ENCODE measurements at places on chromosomes 1 and 21. TPM values are rescaled to one million over a fixed set of nuclear protein-coding genes. Genes with fewer than 3 reads are reported as not detected.

DNA sequence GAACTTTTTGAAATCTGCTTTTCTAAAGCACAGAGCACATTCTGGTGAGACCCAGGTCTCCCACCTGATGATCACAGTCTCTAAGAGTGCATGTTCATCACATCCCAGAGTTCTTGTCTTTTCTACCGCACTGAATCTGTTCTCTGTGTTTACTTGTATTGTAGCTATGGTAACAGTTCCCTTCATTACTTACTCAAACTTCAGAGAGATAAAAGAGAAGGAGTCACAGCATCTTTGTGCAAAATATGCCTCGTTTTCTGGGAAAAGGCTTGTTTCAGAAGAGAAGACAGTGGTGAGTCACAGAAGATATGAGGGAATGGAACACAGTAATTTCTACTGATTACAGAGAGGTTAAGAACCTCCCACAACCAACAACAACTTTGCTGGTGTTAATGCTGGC lies 580.6 kb downstream of the PLA2G4A start:
- H3K36me3 ChIP-seq, result no peaks in the 10 kb centered on the region
- H3K4me3 ChIP-seq, result no peak overlapping the region
- no peak for DNase-seq
- no peak overlapping the region for H3K27ac ChIP-seq

DNA sequence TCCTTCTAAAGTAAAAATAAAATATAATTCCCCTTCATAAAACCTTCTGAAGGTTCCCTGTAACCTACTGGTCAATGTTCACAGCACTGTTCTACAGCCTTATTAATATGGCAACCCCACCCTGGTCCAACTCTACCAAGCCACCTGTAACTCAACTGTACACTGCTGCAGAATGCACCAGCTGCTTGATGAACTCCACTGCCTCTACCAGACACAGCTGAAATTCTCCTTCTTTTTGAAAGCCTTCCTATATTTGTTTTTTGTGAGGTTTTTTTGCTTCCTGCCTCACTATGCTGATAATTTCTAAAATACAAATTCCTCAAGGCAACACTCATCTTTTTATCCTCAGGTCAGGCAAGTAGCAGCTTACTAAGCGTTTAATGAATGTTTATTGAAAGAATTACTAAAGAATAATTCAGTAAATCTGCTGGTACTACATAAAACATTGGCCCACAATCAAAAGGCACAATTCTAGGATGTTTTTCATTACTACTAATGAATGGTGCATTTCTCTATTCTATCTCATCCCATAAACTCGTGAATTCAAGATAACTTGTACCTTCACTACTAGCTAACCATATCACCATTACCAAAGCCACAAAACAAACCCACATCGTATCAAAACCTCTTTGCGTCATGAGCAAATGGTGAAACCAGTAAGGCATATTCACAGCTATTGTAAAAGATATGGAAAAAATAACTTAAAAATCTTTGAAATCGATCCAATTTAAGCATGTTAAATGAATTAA lies 2.4 kb downstream of the SSX2IP start:
- no peak for DNase-seq
- H3K27ac ChIP-seq, result no peak overlapping the region
- peaks cover 36% of the 10 kb centered on the region for H3K4me1 ChIP-seq
- H3K4me3 ChIP-seq, result no peak overlapping the region

GRCh38 chr1:33241866-33242265 lies 14.4 kb upstream of the ZNF362 start:
- no peaks in the 10 kb centered on the region for H3K27me3 ChIP-seq
- H3K27ac ChIP-seq, result no peak overlapping the region

DNA sequence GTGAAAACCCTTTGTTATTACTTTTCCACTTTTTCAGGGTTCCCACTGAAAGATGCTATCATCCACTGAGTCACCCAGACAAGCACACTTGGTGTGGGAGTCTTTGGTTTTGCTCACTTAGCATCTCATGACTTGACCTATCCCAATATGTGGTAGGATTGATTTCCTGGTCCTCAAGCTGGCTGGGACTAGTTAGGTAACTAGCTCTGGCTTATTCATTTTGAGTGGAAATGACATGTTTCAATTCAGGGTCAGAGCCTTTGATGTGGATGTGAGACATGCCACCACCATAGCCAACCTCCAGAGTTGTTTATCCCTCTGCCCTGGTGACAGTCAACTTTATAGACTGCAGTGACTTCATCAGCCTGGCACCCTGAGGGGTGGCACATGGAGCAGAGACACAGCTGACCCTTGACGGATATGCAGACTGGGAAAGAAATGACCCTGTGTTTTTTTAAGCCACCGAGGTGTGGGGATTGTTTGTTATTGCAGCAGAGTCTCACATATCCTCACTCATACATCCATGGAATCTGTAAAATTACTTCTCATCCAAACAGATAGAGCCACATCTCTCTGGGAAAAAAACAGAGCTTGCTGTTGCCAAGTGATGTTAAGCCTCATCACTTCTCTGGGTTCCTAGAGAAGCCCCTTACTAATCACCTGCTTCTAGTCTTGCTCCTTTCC lies 699.9 kb downstream of the MATN1 start:
- H3K27ac ChIP-seq, result no peak overlapping the region
- H3K36me3 ChIP-seq, result no peaks in the 10 kb centered on the region
- no peak for DNase-seq
- no peaks in the 10 kb centered on the region for H3K4me1 ChIP-seq

The IRF6 gene
- 2.1 TPM for total RNA-seq

GRCh38 chr1:6012529-6013318 lies 20.5 kb upstream of the NPHP4 start:
- H3K27me3 ChIP-seq, result no peaks in the 10 kb centered on the region
- H3K4me3 ChIP-seq, result no peak overlapping the region
- no peak for DNase-seq
- H3K27ac ChIP-seq, result peak overlapping the region; percentile 38
- H3K36me3 ChIP-seq, result no peaks in the 10 kb centered on the region

- no peak for DNase-seq
- H3K4me3 ChIP-seq, result no peak overlapping the region
- no peaks in the 10 kb centered on the region for H3K4me1 ChIP-seq
- no peak overlapping the region for H3K27ac ChIP-seq
Observed at GRCh38 chr1:116067566-116067890, 43.7 kb upstream of the MAB21L3 start.

DNA sequence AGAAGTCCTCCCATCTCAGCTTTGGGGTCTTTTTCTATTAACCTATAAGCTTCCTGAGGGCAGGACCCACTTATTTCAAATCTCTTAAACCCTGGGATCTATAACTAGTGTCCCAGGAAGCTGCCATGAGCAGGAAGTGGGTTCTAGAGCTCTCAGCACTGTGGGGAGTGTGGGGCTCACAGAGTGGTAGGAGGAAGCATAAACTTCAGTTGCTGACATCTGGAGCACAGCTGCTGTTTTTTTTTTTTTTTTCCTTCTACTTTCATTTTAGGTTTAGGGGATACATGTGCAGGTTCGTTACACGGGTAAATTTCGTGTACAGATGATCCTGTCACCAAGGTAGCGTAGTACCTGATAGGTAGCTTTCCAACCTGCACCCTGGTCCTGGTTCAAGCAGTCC lies 59.3 kb downstream of the AK4 start:
- no peak overlapping the region for H3K27ac ChIP-seq
- no peak for DNase-seq
- H3K4me1 ChIP-seq, result peaks cover 9% of the 10 kb centered on the region
- no peak overlapping the region for H3K4me3 ChIP-seq
- peaks cover 9% of the 10 kb centered on the region for H3K27me3 ChIP-seq

DNA sequence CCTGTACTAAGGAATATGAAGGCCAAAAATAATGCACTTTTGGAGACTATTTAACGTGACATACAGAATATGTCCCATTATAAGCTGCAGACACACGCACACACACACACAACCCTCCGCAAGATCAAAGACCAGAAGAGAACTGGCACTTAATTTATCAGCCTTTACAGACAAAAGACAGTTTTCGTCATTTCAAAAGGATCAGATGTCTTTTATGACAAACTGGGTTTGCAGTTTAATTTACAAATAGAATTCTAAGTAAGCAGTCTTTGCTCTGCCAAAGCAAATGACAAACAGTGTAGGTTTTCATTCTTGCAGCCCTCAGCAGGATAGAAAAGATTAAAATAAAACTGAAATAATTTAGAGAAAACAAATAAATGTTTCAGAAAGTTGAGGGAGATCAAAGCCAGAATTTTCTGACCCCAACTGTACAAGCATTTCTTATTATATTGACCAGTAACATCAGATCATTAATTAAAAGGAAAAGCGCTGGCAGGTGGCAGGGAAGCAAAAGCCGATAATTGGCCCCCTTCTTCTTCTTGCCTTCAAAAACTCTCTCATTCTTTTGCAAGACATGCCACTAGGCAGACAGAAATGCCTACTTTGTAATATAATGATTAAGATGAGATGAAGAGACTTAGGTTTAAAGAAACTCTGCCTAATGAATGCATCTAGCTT lies 169.0 kb downstream of the DENND1B start:
- no peaks in the 10 kb centered on the region for H3K36me3 ChIP-seq
- H3K4me1 ChIP-seq, result no peaks in the 10 kb centered on the region
- no peaks in the 10 kb centered on the region for H3K27me3 ChIP-seq

The GPATCH2 gene
- 7.5 TPM for total RNA-seq

- no peak for DNase-seq
- no peak overlapping the region for H3K27ac ChIP-seq
- H3K27me3 ChIP-seq, result peaks cover 16% of the 10 kb centered on the region
- H3K36me3 ChIP-seq, result no peaks in the 10 kb centered on the region
- peaks cover 12% of the 10 kb centered on the region for H3K4me1 ChIP-seq
Observed at GRCh38 chr1:212671342-212672031, 28.2 kb downstream of the BATF3 start.

DNA sequence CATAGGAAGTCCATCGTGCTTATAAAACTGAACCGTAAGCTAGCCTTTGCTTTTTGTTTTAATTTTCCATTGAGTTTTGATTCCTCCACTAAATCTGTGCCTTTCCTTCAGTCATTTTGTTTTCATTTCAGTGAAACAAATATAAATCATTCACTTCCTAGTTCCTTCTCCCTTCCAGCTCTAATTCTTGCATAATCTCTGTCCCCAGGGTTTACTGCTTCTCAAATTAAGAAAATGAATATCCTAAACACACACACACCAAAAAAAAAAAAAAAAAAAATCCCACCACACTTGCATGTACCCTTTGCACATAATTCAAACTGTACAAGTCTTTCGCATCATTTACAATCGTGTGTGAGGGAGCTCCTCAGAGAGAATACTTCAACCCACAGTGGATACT lies 6.8 kb downstream of the KCNH1 start:
- no peak overlapping the region for H3K27ac ChIP-seq
- H3K36me3 ChIP-seq, result no peaks in the 10 kb centered on the region
- no peaks in the 10 kb centered on the region for H3K4me1 ChIP-seq
- no peak for DNase-seq

DNA sequence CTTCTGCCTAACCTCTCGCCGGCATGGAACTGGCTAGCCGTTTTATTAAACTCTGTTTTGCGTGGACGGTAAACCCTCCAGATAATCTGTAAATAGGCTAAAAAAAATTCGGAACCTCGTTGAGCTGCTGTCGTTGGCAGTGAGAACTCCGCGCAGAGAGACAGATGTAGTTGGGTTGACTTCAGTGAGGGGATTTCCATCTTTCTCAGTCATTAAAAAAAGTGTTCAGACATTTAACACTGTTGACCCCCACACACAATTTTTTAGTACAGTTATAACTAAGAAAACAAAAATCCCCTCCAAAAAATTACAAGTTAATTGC lies 464 bp downstream of the PARK7 start:
- peaks cover 45% of the 10 kb centered on the region for H3K4me1 ChIP-seq
- H3K36me3 ChIP-seq, result peaks cover 51% of the 10 kb centered on the region
- H3K27me3 ChIP-seq, result no peaks in the 10 kb centered on the region
- peak overlapping the region; percentile 97 for H3K27ac ChIP-seq

DNA sequence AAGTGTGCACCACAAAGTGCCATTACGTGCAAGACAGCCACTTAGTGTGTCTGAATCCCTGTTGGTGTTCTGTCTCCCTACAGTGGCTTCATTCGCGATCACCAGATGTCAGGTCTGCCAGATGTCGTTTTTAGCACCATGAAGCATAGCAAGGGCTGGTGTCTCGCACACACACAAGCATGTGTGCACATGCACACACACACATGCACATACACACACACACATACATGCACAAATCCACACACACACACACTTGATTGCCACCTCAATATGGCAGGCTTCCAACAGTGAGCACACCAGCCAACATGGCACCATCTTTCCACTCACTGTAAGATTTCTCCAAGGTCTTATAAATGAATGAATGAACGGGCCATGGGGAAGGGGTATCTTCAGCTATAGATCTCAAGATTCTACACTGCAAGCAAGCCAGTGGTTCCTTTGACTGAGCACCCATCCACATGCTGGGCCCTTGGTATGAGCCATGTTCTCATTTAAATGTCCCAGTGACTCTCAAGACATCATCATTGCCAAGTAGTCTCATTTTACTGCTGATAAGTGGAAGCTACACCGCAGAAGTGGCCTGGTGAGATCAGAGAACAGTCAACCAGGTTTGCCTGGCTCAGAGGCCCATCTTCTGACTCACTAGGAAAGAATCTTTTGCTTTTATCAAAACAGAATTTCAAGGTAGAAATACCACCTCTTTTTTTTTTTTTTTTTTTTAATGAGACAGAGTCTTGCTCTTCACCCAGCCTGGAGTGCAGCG lies 84.9 kb downstream of the SIM2 start:
- H3K4me1 ChIP-seq, result no peaks in the 10 kb centered on the region
- H3K27ac ChIP-seq, result no peak overlapping the region
- H3K36me3 ChIP-seq, result peaks cover 3% of the 10 kb centered on the region
- H3K4me3 ChIP-seq, result no peak overlapping the region
- DNase-seq, result no peak

GRCh38 chr1:50271968-50272578 lies 151.2 kb downstream of the DMRTA2 start:
- peaks cover 6% of the 10 kb centered on the region for H3K27me3 ChIP-seq
- H3K36me3 ChIP-seq, result no peaks in the 10 kb centered on the region
- no peak overlapping the region for H3K27ac ChIP-seq

- H3K36me3 ChIP-seq, result no peaks in the 10 kb centered on the region
- no peak overlapping the region for H3K27ac ChIP-seq
- H3K4me3 ChIP-seq, result no peak overlapping the region
- no peaks in the 10 kb centered on the region for H3K27me3 ChIP-seq
- no peaks in the 10 kb centered on the region for H3K4me1 ChIP-seq
Observed at GRCh38 chr1:2382621-2383361, 8.6 kb downstream of the MORN1 start.

The F13B gene
- not detected for total RNA-seq

- no peaks in the 10 kb centered on the region for H3K36me3 ChIP-seq
- no peaks in the 10 kb centered on the region for H3K4me1 ChIP-seq
- no peak for DNase-seq
- no peak overlapping the region for H3K27ac ChIP-seq
- no peak overlapping the region for H3K4me3 ChIP-seq
- H3K27me3 ChIP-seq, result no peaks in the 10 kb centered on the region
Observed at GRCh38 chr21:23162198-23162946, 2164.2 kb downstream of the NCAM2 start.

The TTC39A gene
- not detected for total RNA-seq

Data from activated naive CD8-positive, alpha-beta T cell treated with anti-CD3 and anti-CD28 coated beads for 36 hours (primary cell).